ENCODE measurements at places on chromosomes 1 and 21. TPM values are rescaled to one million over a fixed set of nuclear protein-coding genes. Genes with fewer than 3 reads are reported as not detected.

Gene VAV3
- 2.0 TPM for total RNA-seq

- H3K36me3 ChIP-seq: peaks cover 73% of the 10 kb centered on the region
- H3K27me3 ChIP-seq: no peaks in the 10 kb centered on the region
- no peak overlapping the region for H3K27ac ChIP-seq
- H3K4me1 ChIP-seq: peaks cover 4% of the 10 kb centered on the region
- no peak overlapping the region for H3K4me3 ChIP-seq
Observed at GRCh38 chr21:33255404-33255803, 10.8 kb upstream of the IL10RB start.

DNA sequence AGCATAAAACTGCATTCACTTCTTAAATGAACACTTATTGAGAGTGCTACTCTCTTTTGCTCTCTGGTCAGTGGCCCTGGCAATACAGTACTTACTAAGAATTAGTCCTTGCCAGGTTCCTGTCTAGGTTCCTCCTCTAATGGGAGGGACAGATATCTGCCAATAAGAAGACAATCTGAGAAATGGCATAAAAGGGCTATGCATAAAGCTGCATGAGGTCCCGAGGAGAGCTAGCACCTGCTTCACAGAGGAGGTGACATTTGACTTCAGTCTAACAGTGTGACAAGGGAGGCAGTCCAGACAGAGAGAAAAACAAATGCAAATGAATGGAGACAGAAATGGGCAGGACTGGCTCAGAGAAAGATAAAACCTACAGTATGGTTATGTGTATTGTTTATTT is 357.1 kb upstream of the SGIP1 start:
- H3K36me3 ChIP-seq: no peaks in the 10 kb centered on the region
- peaks cover 8% of the 10 kb centered on the region for H3K4me1 ChIP-seq
- no peak overlapping the region for H3K4me3 ChIP-seq
- no peaks in the 10 kb centered on the region for H3K27me3 ChIP-seq
- no peak for DNase-seq

DNA sequence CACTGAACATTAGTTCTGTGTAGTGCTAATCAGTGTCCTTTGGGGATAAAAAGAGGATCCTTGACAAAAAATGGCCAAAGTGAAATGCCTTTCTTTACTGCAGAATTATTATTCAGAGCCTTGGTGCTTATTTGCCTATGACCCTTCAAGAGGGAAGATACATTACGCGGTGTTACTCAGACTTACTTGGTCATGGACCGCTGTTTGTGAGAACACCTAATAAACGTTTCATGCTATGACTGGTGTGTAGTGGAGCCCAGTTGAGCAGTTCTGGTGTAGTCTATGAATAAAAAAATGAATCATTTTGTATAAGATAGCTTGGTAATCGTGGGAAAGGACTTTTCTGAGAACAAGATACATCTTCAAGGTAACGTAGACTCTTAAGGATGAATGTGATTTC is 8.3 kb downstream of the NFYC start:
- no peak overlapping the region for H3K4me3 ChIP-seq
- no peak overlapping the region for H3K27ac ChIP-seq
- no peaks in the 10 kb centered on the region for H3K27me3 ChIP-seq
- no peak for DNase-seq
- H3K4me1 ChIP-seq: peaks cover 48% of the 10 kb centered on the region

DNA sequence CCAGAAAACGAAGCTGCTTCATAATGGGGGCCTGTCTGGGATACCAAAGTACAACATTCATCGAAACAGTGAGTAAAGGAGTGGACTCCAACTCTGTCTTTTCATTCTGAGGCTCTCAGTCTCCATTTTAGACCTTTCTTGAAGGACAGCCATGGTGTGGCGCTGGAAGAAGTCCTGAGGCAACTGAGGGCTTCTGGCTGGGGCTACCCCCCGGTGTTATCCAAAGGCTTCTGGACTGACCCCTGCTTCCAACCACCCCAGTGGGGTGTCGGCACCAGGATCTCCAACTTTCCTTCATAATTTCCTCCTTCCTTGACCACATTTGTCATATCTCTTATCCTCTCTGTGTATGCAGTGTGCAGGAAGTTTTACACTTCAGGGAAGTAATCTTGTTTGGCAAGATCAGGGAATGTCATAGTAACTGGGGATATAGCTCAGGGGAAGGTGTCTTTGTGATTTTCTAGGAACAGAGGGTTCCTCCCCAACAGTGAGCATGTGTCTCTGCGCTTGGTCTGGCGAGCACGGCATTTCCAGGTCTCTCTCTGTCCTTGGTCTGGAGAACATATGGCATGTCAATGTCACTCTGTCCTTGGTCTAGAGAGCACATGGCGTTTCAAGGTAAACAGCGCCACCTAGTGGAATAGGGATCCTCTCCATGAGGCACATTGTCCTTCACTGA is 19.4 kb upstream of the BSDC1 start:
- no peak overlapping the region for H3K4me3 ChIP-seq
- H3K27me3 ChIP-seq: no peaks in the 10 kb centered on the region
- H3K27ac ChIP-seq: no peak overlapping the region
- no peaks in the 10 kb centered on the region for H3K4me1 ChIP-seq
- no peaks in the 10 kb centered on the region for H3K36me3 ChIP-seq

- H3K4me3 ChIP-seq: no peak overlapping the region
- DNase-seq: no peak
- H3K4me1 ChIP-seq: peaks cover 9% of the 10 kb centered on the region
- no peak overlapping the region for H3K27ac ChIP-seq
- no peaks in the 10 kb centered on the region for H3K36me3 ChIP-seq
- H3K27me3 ChIP-seq: no peaks in the 10 kb centered on the region
Observed at GRCh38 chr1:41344708-41345159, 16.5 kb upstream of the FOXO6 start.

DNA sequence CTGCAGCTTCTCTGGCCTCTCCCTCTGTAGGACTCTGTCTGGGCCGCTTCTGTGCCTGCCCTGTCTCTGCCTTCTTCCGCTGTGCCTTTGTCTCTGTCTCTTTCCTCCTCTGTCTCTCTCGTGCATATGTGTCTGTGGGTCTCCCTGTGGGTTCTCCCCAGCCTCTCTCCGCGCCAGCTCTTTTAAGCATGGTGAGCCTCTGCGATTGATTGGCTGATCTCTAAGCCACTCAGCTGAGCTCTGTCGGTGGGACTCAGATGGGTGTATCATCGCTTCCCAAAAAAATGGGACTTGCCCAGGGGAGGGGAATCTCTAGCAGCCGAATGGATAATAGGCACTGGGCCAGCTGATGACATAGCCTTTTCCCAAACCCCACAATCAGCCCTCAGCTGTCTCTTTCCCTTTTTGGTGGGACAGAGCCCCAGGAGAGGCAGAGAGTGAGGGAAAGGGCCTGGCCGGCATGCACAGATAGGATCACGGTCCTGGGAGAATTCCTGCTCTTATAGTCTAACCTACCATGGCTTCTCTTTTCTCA is at the start of gene ADAMTS4:
ADAMTS4 (minus strand) TSS at position 158 of the 535 bp plus-strand sequence. CDS start 427 bp downstream, outside the sequence.
- peaks cover 81% of the 10 kb centered on the region for H3K4me1 ChIP-seq
- H3K36me3 ChIP-seq: peaks cover 37% of the 10 kb centered on the region
- DNase-seq: no peak
- peak within 1 kb of the TSS; percentile 45 for H3K4me3 ChIP-seq
- no peaks in the 10 kb centered on the region for H3K27me3 ChIP-seq
- peak within 1 kb of the TSS; percentile 94 for H3K27ac ChIP-seq

Measured in esophagus muscularis mucosa (tissue), 4 donors.